Glutamatergic neuron (in vitro differentiated cells): ENCODE measurements at places on chromosomes 5 and 9. TPM values are rescaled to one million over a fixed set of nuclear protein-coding genes. Genes with fewer than 3 reads are reported as not detected.

GRCh38 chr5:20307391-20307790 lies 319.4 kb upstream of the CDH18 start:
- DNase-seq = no peak

- peak; percentile 61 for DNase-seq
Measured at GRCh38 chr5:157342822-157343402, 77.0 kb downstream of the CYFIP2 start.

DNA sequence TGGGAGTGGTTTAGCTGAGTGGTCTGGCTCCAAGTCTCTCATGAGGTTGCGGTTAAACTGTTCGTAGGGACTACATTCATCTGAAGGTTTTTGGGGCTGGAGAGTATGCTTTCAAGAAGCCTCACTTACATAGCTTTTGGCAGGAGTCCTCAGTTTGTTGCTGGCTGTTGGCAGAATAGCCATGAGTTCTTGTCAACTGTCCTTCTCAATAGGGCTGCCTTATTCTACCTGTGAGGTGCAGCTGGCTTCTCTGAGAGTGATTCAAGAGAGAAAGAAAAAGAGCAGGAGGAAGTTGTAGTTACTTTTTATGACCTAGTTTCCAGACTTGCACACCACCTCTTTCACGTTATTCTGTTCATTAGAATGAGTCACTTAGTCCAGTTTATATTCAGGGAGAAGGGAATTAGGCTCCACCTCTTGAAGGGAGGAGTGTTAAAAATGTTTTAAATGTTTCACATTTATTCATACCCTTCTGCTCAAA lies 33.2 kb downstream of the YTHDC2 start:
- DNase-seq = no peak

DNA sequence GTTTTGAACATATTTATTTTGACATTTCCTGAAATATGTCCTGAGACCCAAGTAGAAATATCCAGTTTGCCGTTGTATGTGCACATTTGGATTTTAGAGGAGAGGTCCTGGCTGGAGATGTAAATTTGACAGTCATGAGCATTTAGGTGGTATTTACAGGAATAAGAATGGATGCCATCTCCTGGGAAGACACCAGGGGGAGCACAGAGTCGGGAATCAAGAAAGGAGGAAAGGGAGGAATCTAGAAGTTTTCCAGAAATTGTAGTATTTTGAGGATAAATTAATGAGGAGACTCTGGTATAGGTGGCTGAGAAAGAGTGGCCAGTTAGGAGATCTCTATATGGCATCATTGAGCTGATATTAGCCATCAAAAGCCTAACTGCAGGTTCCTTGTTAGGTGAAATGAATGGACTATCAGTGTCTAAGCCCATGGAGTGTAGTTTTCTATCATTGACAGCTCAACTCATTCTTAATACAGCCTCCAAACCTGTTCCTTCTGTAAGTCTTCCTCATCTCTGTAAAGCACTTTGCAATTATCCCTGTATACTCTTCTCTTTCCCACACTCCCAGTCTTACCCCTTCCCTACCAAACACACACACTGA lies 7.2 kb downstream of the GAPT start:
- DNase-seq = peak; percentile 67

DNA sequence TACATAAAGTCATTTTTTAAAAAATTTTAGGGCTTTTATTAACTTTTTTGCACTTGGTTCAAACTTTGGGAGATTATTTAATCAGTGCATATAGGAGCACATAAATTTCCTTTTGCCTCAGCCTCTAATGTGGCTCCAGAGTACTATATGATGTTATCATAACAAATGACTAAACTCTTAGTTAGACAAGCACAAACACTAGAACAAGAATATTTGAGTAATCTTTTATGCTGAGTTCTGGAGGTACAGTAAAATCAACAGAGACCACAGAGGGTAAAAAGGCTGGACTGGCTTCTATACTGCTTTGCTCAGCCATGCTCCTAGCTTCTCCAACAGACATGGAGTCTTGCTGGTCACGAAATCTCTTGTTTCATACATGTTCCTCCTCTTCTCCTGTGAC lies 52.5 kb upstream of the SGCD start:
- DNase-seq = no peak

DNA sequence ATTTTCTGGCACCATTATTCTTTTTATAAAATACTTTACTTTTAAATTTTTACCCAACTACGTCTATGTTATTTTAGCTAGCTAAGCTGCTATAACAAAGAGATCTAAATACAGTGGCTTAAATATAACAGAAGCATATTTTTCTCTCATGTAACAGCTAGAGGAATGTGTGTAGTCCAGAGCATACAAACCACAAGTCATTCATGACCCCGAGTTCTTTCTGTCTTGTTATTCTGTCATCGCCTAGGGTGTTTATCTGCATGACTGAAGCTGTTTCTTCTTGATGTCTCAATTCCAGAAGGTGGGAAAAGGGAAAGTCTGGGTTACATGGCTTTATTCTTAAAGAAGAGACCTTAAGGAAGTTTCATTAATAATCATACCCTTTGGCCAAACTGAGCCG lies 136.9 kb upstream of the RFX3 start:
- DNase-seq = no peak

DNA sequence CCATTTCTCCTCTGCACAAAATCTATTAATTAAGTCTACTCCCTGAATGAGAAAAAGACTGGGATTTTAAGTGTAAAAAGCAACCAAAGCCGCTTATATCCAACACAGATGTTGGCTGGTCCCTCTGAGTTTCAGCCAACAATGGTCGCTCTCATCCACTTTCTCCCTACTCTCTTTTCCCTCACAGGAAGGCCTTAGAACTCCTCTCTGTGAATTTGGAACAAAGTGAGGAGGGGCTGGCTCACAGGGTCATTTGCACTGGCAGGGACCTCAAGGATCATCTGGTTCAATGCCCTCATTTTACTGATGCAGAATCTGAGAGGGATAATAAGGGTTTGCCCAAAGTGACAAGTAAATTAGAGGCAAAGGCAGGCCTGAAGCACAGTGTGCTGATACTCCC lies 64.0 kb downstream of the DPYSL3 start:
- DNase-seq = no peak

DNA sequence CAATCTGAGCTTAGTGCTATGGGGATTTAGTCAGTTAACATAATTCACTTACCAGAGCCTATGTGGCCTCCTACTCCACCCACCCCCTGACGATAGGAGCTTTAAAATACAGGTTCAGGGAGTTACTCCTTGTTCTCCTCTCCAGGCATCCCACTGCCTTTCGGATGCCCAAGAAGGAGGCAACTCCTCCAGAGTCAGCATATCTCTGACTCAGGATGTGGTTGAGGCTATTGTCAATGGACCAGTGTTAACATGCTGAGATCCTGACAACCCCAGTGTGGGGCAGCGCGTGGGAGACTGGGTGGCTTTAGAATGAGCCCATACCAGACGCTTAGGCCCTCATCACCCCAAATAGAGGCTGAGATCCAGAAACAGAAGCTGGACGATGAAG lies 27.4 kb downstream of the BICD2 start:
- DNase-seq = no peak

- DNase-seq = peak; percentile 38
Measured at GRCh38 chr5:71905834-71906711, 187.0 kb downstream of the CARTPT start.

GRCh38 chr5:51380603-51381207 lies 2.5 kb upstream of the ISL1 start:
- peak; percentile 49 for DNase-seq

DNA sequence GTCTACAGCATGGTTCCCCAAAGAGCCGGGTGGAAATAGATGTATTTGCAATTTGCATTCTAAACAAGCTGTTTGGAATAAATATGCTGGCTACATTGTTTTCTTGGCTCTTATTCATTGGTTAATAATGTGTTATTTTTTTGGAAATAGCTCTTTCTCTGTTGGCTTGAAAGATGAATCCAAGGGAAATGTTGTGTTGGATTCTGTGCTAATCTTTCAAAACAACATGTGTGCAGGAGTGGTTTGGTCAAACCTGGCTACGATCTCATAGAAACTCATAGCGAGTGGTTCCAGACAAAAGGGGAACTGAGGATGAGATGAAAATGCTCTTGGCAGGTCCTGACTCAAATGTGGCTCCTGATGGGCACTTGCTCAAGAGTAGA lies 63.7 kb upstream of the CXCL14 start:
- no peak for DNase-seq

DNA sequence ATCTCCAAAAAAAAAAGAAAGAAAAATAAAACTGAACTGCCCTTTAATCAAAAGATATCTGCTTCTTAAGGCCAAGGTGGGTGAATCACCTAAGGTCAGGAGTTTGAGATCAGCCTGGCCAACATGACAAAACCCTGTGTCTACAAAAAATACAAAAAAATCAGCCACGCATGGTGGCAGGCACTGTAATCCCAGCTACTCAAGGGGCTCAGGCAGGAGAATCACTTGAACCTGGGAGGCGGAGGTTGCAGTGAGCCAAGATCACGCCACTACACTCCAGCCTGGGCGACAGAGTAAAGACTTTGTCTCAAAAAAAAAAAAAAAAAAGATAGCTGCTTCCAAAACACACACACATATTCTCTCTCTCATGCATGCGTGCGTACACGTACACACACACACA lies 17.8 kb downstream of the SCAI start:
- no peak for DNase-seq

DNA sequence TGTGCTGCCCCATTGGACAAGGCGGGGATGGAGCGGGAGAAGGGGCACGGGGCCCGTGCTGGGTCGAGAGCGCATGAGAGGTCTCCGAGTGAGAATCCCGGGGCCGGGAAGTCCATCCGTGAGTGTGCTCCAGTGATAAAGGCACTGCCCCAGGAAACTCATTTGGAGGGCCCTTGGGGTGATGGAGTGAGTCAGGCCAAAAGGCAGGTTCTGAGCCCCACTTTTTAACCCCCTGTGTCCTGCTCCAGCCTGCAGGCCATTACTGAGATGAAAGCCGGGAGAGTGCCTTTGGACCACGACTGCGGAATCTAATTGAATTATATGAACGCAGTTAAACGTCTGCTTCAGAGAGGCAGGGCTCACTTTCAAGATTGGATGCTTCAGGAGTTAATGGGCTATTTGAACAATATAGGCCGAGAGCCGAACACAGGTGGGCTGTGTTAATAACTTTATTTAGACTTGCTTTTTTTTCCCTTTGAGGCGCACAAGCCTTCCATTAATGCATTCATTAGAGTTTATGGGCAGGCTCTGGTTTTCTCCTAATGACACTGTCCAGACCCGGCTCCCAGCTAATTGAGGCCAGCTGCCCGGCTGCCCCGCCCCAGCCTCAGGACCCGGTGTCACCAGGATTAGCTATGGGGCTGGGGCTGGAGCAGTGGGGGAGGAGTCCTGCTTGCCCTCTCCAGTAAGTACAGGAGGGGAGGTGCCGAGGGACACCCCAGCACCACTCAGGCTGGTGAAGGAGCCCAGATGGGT lies 79.1 kb upstream of the LMX1B start:
- peak; percentile 73 for DNase-seq

- no peak for DNase-seq
Measured at GRCh38 chr9:68747043-68747533, 42.0 kb downstream of the PIP5K1B start.

DNA sequence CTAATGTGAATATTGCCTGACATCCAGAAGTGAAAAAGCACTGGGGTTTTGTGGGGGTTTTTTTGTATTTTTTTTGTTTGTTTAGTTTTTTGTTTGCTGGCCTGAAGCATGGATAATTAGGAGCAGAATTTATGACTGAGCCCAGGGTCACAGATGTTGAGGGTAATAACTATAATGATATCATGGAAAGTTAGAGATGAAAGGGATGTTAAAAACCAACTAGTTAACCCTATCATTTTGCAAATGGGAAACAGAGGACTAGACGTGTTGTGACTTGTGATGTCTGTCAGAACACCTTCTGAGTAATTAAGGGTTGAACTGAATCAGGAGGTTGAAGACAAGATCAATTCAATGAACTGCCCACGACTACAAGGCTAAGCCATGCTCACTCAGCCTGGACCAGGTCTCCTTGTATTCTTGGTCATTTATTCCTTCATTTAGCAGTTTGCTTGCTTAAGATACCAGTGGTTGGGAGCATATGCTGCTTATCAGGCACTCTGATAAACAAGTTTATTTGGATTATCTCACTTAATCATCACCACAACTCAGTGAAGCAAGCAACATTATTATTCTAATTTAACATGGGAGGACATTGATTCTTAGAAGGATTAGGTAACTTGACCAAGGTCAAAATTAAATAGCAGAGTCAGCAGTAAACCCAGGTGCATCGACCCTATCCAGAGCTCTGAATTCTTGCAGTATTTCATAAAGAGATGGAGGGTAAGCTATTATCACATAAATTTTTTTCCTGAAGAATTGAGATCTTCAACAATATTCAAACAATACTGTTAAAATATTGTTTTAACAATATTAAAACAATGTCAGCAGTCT lies 75.7 kb upstream of the PIK3R1 start:
- no peak for DNase-seq

DNA sequence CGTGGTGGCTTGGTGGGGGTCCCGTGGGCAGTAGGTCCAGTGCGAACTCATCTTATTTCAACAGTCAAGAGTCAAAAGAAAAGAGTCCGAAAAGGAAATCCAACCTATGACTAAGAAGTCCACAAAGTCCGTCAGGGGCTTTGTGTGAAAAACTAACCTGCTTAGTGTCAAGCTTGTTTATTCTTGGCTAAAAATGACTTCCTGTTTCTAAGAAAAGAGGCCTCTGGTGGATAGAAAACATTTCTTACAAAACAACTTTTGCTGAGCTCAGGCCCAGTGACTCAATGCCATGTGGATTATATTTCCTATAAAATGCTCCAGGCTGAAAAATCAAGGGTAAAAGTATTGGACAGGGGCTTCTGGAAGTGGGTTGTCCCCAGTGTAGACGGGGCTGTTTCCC lies 105.9 kb downstream of the GADD45G start:
- DNase-seq = no peak

Gene ADCY2
- total RNA-seq = 3.8 TPM

Gene FOXD4L4
- total RNA-seq = 0.20 TPM

Gene OR1J2
- not detected for total RNA-seq

Gene FAM200C
- 5.1 TPM for total RNA-seq

Gene PPP3R2
- total RNA-seq = not detected

Gene RAD23B
- total RNA-seq = 145 TPM

Gene TAF11L7
- 0.83 TPM for total RNA-seq

Gene MCC
- 46.1 TPM for total RNA-seq

Gene POU5F2
- total RNA-seq = 1.5 TPM

Gene KIAA1191
- total RNA-seq = 203 TPM

Gene TICAM2
- total RNA-seq = 0.42 TPM

Gene MCTP1
- total RNA-seq = 1.7 TPM
